Keratinocyte (primary cell): ENCODE measurements at places on chromosomes 11 and 22.

- no peak for DNase-seq
These were observed 347.0 kb downstream of the MIAT start for GRCh38 chr22:27004434-27004833.

DNA sequence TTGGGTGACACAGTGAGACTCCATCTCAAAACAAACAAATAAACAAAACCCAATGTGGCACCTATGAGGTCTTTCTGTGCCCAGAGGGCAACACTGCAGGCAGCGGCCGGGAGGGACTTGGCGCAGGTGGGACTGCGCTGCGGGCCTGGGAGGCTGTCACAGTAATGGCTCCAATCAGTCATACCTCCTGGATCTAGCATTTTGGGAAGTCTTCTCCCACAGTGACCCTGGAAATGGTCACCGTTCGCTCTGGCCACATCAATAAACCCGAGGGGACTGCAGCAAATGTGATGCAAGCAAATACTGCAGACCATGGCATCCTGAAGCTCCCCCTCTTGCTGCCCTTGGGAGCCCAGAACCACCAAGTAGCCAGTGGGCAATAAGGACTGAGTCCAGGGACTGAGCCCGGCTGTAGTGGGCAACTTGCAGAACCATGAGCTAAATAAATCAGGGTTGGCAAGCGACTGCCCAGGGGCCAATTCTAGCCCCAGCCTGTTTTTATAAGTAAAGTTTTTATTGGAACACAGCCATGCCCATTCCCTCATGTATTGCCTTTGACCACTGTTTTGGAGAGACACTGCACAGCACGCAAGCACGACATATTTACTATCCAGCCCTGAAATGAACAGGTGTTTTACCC, 15.4 kb downstream of the SHANK2 start:
- DNase-seq = no peak

DNA sequence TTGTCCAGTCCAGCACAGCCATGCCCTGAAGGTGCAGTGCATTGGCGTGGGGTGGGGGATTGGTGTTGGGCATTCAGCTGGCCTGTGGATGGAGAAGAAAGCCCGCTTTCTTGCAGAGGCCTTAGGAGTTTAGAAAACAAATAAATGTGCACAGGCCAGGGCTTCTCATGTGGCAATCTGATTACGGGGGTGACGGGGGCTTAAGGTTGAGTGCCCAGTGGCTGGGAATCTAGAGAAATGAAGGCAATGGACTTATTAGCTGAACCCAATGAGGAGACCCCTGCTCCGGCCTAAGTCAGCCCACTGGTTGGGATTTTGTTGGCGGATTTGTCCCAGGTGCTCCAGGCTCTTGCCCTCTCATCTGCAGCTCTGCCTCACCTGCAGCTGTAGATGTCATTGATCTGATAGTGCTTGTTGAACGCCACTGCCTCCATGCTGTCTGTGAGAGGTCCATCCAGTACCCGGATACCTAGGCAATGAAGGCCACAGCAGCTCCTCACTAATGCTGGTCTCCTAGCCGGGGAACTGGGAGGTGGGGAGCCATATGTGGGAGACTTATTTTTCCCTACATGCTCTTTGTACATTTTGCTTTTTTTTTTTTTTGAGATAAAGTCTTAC, 6.2 kb downstream of the PCSK7 start:
- DNase-seq = no peak

- no peak for DNase-seq
These were observed 9.5 kb upstream of the DGKZ start for GRCh38 chr11:46337626-46338345.

DNA sequence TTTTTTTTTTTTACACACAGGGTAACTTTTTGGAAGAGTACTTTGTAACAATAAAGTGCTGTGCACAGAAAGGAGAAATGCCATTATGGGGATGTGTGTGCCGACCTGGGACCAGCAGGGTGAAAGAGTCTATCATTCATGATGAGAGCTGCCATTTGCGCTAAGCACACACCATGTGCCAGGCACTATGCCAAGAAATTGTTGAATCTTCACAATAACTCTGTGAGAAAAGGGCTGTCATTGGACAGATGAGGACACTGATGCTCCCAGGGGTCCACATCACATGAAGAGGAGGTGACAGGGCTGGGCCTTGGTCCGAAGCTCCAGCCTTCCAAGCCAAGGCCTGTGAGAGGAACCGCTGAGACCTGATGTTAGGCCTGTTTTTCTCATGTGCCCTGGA, 5.6 kb downstream of the DUSP18 start:
- DNase-seq = no peak

DNA sequence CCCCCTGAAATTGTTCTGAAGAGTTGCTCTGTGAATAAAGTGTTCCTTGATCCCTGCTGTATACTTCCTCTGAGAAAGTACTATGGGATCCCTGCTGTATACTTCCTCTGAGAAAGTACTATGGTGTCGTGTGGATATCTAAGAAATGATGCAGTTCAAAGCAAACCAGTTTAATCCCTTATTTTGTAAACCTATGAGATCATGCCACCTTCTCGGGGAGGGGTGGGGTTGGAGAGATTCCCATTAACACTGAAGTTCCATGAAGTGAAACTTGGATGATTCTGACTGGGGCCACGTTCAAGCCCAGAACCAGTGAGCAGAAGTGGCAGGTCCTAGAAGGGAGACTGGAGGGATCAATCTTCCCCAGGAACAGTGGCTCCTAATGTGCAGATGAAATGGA, 13.0 kb upstream of the TP53AIP1 start:
- DNase-seq = no peak

DNA sequence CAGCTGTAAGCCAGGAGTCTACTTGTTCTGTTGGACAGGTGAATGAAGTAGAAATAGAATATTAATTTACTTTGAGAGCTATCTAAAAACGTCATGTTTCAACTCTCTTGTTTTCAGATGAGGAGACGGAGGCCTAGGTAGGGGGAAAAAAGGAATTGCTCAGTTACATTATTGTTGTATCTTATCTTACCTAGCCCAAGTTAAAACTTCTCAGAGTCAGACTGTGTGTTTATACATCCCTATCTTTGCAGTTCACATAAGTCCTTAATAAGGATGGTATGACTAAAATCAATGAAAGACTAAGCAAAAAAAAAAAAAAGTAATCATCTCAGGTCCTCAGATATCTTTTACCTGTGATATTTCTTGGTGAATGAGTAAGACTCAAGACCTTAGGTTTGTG, 62.8 kb downstream of the TEAD1 start:
- no peak for DNase-seq

DNA sequence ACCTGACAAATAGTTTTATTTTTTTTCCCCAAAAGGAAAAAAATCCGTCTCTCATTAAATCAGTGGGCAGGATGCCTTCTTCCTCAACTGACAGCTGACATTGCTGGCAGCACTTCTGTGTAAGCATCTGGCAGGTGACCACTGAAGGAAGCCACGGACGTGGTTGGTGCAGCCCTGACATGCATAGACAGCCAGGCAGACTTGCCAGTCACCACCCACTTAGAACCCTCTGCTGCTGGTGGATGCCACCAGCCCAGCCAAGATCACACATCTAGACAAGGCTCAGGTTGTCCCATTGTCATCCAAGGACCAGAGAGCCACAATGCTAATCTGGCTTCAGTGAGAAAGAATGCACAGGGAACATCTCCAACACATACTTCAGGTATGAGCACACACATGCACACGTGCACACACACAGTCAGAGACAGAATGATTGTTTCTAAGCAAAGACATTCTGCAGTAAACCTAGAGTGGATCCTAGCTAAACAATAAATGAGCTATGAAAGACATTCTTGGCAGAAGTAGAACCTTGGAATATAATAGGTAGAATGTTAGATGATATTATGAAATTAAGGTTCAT, 49.8 kb upstream of the BMAL1 start:
- no peak for DNase-seq

DNA sequence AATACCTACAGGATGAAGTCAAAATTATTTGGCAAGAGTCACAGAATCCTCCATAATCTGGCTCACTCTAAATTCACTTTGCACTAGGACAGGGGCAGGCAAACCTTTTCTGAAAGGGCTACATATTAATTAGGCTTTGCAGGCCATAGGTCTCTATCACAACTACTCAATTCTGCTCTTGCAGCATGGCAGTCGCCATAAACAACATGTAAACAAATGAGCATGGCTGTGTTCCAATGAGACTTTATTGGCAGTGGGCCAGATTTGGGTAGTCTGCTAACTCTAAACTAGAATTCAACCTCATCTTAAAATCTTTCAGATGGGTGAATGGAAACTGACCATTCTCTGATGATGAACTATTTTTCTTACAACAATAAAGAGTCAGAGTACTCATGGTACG, 5.8 kb downstream of the THRSP start:
- DNase-seq = no peak

DNA sequence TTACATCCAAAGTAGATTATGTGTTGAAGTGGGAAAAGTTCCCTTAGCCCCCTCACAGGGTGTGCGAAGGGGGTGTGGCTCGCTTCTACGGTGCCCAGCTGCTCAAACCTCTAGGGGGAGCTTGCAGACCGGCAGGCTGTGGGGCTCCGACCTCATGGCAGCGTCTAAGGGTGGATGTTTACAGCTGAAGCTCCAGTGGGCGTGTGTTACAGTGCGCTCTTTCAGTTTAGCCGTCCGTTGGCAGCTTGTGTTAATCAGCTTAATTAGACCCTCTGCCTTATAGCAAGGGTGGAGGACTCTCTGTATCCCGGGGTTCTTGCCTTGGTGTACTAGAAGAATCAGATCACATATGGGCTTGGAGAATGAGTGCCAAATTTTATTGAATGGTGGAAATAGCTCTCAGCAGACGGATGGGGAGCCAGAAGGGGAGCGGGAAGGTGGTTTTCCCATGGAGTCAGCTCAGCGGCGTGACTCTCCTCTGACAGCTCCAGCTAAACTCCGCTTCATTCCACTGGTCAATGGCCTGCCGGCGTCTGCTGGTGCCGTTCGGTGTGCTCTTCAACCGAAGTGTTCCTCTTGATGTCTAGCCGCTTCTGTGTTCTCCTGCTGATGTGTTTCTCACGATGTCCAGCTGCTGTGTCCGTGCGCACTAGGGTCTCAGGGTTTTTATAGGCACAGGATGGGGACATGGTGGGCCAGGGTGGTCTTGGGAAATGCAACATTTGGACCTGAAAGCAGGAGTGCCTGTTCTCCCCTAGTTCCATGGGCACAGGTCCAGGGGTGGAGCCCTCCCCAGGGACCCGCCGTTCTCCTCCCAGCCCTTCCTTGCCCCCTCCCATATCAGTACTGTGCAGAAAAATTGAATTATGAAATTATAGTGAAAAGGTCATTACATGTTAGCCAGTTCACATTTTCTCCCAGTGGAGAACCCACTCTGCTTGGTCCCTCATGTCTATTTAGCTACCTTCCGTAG, 28.6 kb upstream of the OR10G7 start:
- no peak for DNase-seq

GRCh38 chr22:38443628-38444521, 11.1 kb downstream of the KCNJ4 start:
- no peak for DNase-seq

- no peak for DNase-seq
These were observed 75.5 kb downstream of the PACSIN2 start for GRCh38 chr22:42939451-42939881.

DNA sequence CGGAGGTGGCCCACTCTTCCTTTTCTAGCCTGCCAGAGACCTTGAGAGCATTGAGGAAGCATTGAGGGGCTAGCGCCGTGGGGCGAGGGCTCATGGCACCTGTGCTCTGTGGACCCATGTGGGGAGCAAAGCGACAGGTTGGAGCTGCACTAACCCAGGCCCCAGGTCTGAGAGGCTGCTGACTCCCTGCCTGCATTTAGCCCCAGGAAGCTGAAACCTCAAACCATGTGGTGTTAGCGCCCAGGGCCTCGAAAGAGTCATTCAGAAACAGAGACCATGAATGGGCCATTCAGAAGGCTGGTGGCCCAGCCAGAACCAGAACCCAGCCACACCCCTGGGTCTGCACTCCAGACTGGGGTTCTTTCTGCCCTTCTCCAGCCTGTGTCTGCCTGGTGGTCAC, 88.6 kb downstream of the BCR start:
- no peak for DNase-seq

DNA sequence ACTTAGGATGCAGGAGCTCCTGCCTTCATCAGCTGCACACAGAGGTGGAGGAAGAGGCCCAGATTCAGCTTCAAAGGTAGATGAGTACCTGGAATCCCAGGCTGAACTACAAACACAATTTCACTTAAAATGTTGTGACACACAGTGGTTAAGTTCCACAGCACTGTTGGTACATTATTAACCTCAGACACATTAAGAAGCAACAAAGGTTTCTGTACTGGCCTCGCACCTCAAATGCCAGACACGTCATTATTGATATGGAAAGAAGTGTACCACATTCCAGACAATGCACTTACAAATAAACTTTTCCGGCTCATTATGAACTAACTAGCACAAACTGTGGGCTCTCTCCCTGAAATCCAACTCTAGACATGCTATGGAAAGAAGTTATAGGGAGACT, 34.6 kb downstream of the PRDM10 start:
- no peak for DNase-seq

DNA sequence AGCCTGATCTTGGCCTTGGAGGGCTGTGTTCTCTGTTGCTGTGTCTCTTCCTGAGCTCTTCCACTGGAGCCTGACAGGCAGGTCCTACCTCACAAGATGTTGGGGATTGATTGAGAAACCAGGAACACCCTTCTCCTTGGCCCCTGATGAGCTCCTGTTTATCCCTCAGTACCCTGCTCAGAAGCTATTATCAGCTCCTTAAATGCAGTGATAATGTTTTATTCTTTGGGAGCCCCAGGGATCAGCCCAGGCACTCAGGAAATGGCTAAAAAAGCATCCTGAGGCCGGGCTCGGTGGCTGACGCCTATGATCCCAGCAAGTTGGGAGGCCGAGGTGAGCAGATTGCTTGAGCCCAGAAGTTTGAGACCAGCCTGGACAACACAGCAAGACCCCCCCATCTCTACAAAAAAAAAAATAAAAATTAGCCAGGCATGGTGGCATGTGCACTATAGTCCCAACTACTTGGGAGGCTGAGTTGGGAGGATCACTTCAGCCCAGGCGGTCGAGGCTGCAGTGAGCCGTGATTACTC, 4.9 kb upstream of the PHLDA2 start:
- no peak for DNase-seq

GRCh38 chr11:1652771-1653540, 23.4 kb downstream of the KRTAP5-5 start:
- no peak for DNase-seq

DNA sequence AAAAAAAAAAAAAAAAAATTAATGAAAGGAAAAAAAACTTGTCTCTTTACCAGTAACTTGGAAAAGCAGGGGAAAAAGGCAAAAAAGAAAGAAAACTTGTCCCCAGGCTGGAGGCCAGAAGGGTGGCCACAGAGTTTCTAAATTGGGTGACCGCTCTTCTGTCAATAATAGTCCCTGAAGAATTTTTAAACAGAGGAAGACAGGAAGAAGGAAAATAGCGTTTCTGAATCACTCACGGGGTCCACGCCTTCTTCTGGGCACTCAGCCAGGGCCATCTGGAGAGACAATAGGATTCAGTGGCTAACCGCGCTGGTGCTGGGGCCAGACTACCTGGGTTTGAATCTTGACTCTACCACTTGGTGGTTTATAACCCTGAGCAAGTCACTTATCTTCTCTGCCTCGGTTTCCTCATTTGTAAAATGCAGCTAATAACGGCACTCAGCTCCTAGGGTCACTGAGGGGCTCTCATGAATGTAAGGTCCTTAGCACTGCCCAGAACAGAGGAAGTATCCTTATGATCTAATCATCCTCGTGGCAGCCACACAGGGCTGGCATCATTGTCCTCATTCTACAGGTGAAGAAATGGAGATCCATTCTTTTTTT, 7.0 kb downstream of the C11orf86 start:
- no peak for DNase-seq
